ENCODE measurements at places on chromosomes 4 and X. TPM values are rescaled to one million over a fixed set of nuclear protein-coding genes. Genes with fewer than 3 reads are reported as not detected.

- H3K27ac ChIP-seq = no peak overlapping the region
- H3K27me3 ChIP-seq = no peaks in the 10 kb centered on the region
- no peak overlapping the region for H3K4me3 ChIP-seq
- DNase-seq = no peak
These were observed 1025.5 kb downstream of the STIM2 start for GRCh38 chr4:27886120-27886519.

The PDGFC gene
- total RNA-seq = 6.6 TPM

- no peaks in the 10 kb centered on the region for H3K27me3 ChIP-seq
- no peaks in the 10 kb centered on the region for H3K4me1 ChIP-seq
- no peak overlapping the region for H3K4me3 ChIP-seq
- no peak overlapping the region for H3K27ac ChIP-seq
These were observed 2.1 kb upstream of the ETDC start for GRCh38 chrX:135307171-135307570.

GRCh38 chr4:40150932-40151331 lies 45.9 kb upstream of the RHOH start:
- no peak overlapping the region for H3K27ac ChIP-seq
- no peaks in the 10 kb centered on the region for H3K36me3 ChIP-seq
- no peak for DNase-seq

- no peak overlapping the region for H3K27ac ChIP-seq
- H3K36me3 ChIP-seq = no peaks in the 10 kb centered on the region
- no peak overlapping the region for H3K4me3 ChIP-seq
- H3K4me1 ChIP-seq = no peaks in the 10 kb centered on the region
- H3K27me3 ChIP-seq = no peaks in the 10 kb centered on the region
- DNase-seq = no peak
These were observed 1282.3 kb upstream of the TENM3 start for GRCh38 chr4:180960743-180961401.

The STAP1 gene
- not detected for total RNA-seq

GRCh38 chrX:148416931-148417330 lies 83.5 kb upstream of the AFF2 start:
- DNase-seq = no peak
- H3K4me3 ChIP-seq = no peak overlapping the region
- H3K4me1 ChIP-seq = no peaks in the 10 kb centered on the region
- no peak overlapping the region for H3K27ac ChIP-seq
- no peaks in the 10 kb centered on the region for H3K27me3 ChIP-seq
- H3K36me3 ChIP-seq = no peaks in the 10 kb centered on the region

DNA sequence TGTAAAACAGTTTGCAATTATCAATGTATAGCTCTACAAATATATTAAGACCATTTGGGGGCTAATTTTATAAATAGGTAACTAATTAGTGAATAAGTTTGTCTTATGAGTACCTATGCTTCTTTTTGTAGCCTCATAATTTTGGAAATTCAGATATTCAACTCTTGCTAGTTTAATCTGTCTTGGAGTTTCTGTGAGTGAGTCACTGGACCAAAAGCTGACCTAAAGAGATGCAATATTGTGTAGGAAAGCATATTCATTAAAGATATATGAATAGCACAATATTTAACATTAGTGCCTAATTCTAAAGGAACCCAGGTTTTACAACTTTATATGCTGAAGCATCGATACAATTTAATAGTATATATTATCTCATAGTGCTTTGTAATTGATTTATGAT lies 161.3 kb upstream of the PCDH18 start:
- H3K4me1 ChIP-seq = no peaks in the 10 kb centered on the region
- no peak for DNase-seq
- no peaks in the 10 kb centered on the region for H3K27me3 ChIP-seq

DNA sequence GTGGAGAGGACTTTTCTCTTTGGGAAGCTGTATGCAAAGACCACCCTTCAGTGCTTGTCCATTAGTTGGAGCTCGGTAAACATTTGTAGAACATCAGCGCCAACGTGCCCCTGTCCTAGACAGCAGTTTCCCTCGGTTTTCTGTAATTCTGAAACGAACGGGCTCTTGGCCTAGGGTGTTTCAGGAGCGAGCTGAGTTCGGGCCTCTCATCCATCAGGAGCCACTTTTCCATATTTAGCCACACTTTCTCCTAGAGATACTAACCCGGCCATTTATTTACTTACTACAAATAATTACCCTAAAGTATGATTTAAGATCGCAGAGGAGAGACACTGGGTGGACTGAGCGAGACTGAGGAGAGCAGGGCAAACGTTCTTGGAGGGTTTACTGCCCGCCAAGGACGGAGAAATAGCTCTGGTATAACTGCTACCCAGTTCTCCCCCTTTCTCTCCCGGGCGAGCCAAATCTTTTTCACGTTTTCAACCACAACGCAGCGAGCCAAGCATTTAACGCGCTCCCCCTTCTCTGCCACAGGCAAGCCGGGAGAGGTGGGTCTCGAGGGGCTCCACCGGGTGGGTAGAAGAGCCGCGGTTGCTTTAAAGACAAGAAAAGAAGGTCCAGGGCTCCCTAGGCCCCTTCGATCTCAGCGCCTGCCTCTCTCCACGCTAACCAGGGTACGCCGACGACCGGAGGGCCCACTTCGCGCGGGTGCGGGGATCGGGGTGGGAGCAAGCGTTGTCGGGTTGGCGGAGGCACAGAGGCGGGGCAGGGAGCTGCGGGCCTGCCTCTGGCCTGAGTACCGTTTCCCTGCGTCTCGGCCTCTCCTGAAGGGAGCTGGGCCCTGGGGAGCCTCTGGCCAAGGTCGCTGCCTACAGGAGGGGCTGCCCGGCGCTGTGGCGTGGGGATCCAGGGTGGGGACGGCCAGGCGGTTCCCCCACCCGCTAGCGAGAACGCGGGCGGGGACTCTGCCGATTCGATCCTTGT lies 10.8 kb upstream of the PITX2 start:
- DNase-seq = no peak
- no peaks in the 10 kb centered on the region for H3K4me1 ChIP-seq
- H3K27me3 ChIP-seq = peaks cover 46% of the 10 kb centered on the region
- H3K27ac ChIP-seq = no peak overlapping the region

The DUSP21 gene
- total RNA-seq = not detected

The UGT2A1 gene
- total RNA-seq = 1.8 TPM

DNA sequence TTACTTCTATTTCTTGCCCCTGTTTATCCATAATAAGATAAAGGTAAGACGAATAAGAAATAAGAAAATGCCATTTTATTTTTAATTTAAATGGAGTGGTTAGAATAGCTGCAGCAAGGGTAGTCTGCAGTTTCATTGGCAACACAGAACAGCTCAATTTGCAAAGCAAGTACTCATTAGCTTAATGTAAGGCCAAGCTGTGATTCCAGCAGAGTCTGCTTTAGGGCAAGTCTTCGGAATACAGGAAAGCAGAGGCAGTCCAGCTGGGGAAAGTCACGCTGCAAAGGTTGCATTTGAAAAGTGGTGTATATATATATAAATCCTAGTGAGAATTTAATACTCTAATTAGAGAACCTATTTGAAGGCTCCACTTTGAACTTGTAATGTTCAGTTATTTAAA lies 59.0 kb downstream of the ANXA10 start:
- no peaks in the 10 kb centered on the region for H3K27me3 ChIP-seq
- DNase-seq = no peak
- no peak overlapping the region for H3K27ac ChIP-seq
- H3K4me3 ChIP-seq = no peak overlapping the region
- H3K4me1 ChIP-seq = no peaks in the 10 kb centered on the region
- H3K36me3 ChIP-seq = no peaks in the 10 kb centered on the region

All from right lobe of liver (tissue), 6 donors.